ENCODE measurements at places on chromosomes 5 and 9.

- DNase-seq, result no peak
Measured at GRCh38 chr9:131180454-131180853, 55.1 kb downstream of the NUP214 start.

GRCh38 chr5:28344836-28345433 is 1306.5 kb upstream of the CDH9 start:
- DNase-seq, result peak; percentile 86

DNA sequence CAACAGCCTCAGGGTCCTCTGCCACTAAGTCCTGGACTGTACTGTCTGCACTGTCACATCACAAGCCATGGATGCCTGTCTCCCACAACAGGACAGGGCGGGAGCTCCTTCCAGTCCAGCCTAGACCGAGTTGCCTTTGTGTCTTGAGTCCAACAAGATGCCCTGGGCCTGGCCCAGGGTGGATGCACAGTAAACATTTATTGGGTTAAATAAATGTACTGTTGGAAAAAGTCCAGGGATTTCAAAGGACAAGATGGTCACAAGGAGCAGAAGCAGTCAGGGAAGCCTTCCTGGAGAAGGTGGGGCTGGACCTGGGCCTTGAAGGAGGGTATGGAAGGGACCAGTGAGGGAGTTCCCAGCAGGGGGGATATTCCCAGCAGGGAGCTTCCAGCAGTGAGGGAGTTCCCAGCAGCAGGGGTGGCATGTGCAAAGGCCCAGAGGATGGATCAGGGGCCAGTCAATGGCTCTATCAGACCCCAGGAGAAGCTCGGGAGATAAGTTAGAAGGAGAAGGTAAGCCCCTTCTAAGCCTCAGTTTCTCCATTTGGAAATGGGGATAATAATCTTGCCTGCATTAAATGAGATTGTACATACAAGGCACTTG is 72.7 kb upstream of the NEURL1B start:
- no peak for DNase-seq

- DNase-seq, result no peak
Measured at GRCh38 chr9:12414514-12414913, 278.7 kb upstream of the TYRP1 start.

DNA sequence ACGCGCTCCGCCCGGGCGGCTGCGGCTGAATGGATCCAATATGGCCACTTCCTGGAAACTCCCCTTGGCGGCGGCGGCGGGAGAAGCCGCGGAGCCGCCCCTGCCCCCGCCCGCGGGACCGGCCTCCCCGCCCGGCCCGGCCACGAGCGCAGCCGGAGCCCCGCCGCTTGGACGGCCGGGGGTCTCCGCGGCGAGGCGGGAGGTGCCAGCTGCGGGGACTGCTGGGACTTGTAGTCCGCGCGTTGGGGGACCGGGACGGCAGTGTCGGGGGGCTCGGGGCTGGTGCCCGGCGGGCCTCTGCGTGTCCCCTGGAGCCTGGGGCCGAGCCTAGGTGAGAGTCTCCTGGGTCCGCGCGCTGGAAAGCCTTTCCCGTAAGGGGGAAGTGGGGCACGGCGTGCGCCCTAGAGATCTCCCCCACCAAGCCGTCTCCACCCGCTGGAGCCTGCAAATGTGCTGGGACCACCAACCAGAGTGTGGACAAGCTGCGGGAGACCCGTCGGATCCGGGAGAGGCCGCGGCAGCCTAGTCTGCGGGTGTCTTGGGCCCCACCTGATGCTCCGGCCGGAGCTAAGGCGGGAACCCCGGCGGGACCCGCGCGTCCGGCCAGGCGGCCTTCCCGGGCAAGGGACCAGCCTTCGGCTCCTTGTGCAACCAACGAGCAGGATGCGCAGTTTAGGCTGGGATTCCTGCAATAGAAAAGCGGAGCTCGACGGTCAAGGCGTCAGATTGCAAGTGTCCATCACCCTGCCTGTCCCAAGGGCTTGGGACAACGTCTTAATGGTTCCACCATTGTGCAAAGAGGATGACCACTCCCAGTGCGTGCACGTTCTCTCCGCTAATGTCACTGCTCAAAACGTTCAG is at the start of gene SEPTIN8:
TSS of gene SEPTIN8 (minus strand) at position 31 of the 861 bp plus-strand sequence. CDS start 102 bp downstream, outside the sequence.
- DNase-seq, result no peak

DNA sequence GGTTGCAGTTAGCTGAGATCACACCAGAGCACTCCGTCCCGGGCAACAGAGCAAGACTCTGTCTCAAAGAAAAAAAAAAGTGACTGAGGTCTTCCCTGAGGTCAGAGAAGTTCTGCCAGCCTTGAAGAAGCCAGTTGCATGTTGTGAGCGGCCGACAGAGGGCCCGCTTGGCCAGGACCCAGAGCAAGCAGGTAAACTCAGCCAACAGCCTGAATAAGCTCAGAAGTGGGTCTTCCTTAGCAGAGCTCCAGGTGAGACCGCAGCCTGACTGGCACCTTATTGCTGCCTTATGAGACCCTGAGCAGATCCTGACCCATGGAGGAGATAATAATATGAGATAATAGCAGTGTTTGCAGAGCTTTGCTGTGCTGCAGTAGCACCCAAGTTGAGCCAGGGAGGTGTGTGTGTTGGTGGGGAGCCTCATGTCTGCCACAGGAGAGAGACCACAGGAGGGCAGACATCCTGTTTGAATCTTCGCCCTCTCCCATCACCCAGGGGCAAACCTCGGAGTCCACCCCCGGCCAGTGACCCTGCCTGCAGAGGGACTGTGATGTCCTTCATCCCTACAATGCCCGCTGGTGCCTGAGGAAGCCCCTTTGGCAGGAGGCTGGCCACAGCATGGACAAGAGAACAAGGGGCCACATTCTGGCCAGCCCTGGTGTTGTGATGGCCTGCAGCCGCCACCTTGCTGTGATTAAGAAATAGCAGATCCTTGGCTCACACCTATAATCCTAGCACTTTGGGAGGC is 10.8 kb upstream of the BARX1 start:
- DNase-seq, result no peak

DNA sequence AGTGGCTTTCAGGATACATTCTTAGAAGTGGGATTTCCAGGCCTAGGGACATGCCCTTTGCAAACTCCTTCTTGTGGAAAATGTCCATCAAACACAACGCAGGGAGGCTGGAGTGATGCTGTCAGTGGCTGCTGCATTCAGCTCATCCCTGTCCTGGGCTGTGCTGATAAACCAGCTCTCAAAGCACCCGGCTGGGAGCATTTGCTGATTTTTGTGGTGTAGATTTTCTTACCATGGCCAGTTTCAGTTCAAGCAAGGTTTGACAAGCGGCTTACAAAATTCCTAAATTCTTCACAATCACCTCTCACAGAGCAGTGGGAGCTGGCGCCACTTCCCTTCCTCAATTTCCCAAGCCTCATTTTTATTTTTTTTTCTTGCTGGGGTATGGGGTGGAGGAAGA is 28.2 kb downstream of the FAM163B start:
- DNase-seq, result no peak

DNA sequence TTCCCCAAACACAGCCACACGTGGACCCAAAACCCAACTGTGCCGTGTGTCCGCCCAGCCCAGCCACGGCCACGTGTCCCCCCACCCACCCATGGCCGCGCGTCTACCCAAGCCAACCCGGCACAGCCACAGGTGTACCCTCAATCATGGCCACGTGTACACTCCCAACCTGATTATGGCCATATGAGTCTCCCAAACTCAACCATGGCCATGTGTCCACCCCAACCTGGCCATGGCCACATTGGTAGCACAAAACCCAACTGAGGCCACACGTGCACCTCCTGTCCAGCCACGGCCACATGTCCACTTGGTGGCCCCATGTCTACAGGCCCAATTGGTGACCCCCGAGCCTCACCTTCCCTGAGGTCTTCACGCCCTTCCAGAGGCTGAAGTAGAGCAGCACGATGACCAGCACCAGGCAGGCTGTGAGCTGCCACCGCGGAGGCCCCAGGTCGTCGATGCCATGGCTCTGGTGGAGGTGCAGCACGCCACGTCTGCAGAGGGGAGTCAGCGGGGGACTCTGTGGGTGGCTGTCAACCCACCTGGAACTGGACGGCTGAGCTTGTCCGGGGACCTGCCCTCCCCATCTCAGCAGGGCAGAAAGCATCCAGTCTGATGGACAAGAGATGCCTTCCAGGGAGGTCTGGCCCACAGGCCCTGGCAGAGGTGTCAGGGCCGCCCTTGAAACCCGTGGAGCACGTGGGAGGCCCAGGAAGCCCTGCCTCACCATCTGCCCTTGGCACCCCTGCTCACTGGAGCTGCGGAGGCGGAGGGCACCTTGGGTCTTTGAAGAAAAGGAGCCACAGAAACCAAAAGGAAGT is 23.5 kb downstream of the SLC6A3 start:
- no peak for DNase-seq

DNA sequence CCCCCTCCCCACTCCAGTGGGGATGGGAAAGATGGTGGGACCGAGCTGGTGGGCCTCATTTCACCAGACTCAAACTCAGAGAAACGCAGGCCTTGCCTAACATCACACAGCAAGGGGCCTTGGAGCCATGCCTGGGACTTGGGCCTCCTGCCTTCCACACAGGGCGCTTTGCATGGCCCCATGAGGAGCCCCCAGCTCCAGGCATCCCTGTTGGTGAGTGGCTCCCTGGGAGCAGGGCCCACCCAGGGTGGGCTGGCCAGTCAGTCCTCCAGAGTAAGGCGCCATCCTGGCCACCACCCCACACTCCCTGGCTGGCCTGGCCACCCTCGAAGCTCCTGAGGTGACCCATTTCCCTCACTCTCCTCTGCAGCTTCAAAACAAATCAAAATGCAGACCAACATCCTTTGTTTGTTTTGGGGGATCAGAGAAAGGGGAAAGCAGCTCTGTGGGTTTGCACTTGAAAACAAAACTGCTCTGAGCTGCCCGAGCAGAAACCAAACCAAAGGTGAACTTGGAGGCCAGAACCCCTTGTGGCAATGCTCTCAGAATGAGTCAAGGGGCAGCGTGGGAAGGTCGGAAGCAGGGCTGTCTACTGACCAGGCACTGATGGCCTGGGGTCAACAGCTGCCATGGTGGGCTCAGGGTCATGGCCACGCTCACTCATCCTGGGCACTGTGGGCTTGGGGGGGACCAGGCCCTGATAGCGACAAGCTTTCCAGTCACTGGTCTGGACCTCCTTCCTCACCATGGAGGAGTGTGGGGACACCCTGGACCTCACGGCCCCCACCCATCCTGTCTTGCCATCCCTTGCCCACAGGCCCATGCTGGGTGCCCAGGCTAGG is 37.0 kb upstream of the VDAC1 start:
- DNase-seq, result no peak

GRCh38 chr9:9557804-9558334 is 1054.9 kb downstream of the PTPRD start:
- no peak for DNase-seq

Measured in SW 1271 (cell line).